ENCODE measurements at places on chromosomes 11 and 22. TPM values are rescaled to one million over a fixed set of nuclear protein-coding genes. Genes with fewer than 3 reads are reported as not detected.

DNA sequence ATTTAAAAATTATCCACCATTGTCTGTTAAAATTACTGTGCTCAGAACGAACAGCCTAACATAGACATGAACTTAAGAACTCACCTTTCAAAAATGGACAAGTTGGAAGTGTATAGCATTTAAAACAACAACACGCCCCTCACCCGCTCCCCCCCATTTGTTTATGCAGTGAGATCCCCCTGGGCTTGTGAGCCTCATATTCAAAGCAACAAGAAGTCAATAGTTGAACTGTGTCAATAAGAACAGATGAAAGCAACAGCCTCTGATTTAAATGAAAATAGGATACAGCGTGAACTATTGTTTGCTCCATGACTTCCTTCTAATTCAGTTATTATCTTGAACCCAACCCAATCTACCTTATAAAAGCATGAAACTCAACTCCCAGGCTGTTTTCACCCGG lies 314.2 kb downstream of the BLID start:
- DNase-seq: no peak
- no peak overlapping the region for H3K4me3 ChIP-seq
- H3K27me3 ChIP-seq: no peaks in the 10 kb centered on the region
- H3K36me3 ChIP-seq: no peaks in the 10 kb centered on the region
- no peaks in the 10 kb centered on the region for H3K4me1 ChIP-seq

The PATE4 gene
- not detected for total RNA-seq

The OR52I1 gene
- total RNA-seq: not detected

- DNase-seq: no peak
- H3K27me3 ChIP-seq: no peaks in the 10 kb centered on the region
- H3K4me1 ChIP-seq: no peaks in the 10 kb centered on the region
- no peak overlapping the region for H3K4me3 ChIP-seq
- H3K36me3 ChIP-seq: peaks cover 20% of the 10 kb centered on the region
Measured at GRCh38 chr22:45818424-45819085, 146.9 kb downstream of the ATXN10 start.

GRCh38 chr11:126443120-126443519 lies 87.6 kb downstream of the ST3GAL4 start:
- peaks cover 12% of the 10 kb centered on the region for H3K27me3 ChIP-seq
- no peak overlapping the region for H3K4me3 ChIP-seq
- H3K27ac ChIP-seq: no peak overlapping the region
- no peak for DNase-seq
- no peaks in the 10 kb centered on the region for H3K4me1 ChIP-seq
- no peaks in the 10 kb centered on the region for H3K36me3 ChIP-seq

- H3K27me3 ChIP-seq: peaks cover 68% of the 10 kb centered on the region
- H3K36me3 ChIP-seq: no peaks in the 10 kb centered on the region
- no peak for DNase-seq
- peaks cover 15% of the 10 kb centered on the region for H3K4me1 ChIP-seq
Measured at GRCh38 chr11:12007230-12007593, 1.2 kb downstream of the DKK3 start.

- no peak overlapping the region for H3K4me3 ChIP-seq
- no peaks in the 10 kb centered on the region for H3K4me1 ChIP-seq
- no peak for DNase-seq
- H3K27ac ChIP-seq: no peak overlapping the region
- no peaks in the 10 kb centered on the region for H3K27me3 ChIP-seq
Measured at GRCh38 chr22:41181349-41182241, 23.5 kb upstream of the L3MBTL2 start.

The KCNQ1OT1 gene
- 0.19 TPM for total RNA-seq

The GAL3ST1 gene
- total RNA-seq: not detected

- H3K4me3 ChIP-seq: no peak overlapping the region
- H3K36me3 ChIP-seq: no peaks in the 10 kb centered on the region
- no peak for DNase-seq
- peaks cover 2% of the 10 kb centered on the region for H3K4me1 ChIP-seq
- H3K27ac ChIP-seq: no peak overlapping the region
- H3K27me3 ChIP-seq: peaks cover 38% of the 10 kb centered on the region
Measured at GRCh38 chr11:123184531-123184930, 10.5 kb downstream of the CLMP start.

GRCh38 chr11:27205779-27206570 lies 157.0 kb downstream of the CCDC34 start:
- no peaks in the 10 kb centered on the region for H3K27me3 ChIP-seq
- H3K36me3 ChIP-seq: no peaks in the 10 kb centered on the region
- no peaks in the 10 kb centered on the region for H3K4me1 ChIP-seq
- no peak overlapping the region for H3K4me3 ChIP-seq
- H3K27ac ChIP-seq: no peak overlapping the region

The SLCO2B1 gene
- not detected for total RNA-seq

The COMMD9 gene
- total RNA-seq: 23.7 TPM

The IL18 gene
- total RNA-seq: not detected

The USP2 gene
- 1.4 TPM for total RNA-seq

The ADSL gene
- total RNA-seq: 146 TPM

DNA sequence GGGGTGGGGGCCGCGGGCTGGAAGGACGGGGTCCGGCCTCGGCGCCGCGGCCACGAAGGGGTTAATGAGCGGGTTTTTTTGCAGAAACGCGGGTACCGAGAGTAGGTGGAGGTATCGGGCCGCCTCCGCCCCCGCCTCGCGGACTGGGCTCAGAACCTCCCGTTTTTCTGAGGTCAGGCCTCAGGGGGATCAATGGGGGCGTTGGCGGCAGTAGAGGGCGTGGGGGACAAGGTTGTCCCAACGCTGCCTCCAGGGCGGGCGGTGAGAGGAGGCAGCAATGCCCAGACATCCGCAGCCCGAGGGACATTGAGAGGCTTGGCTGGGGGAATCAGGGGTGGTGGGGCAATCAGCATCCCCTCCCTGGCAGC lies 34.8 kb upstream of the PRODH start:
- no peak overlapping the region for H3K27ac ChIP-seq
- H3K27me3 ChIP-seq: peaks cover 8% of the 10 kb centered on the region
- H3K4me3 ChIP-seq: peak overlapping the region; percentile 26
- no peaks in the 10 kb centered on the region for H3K4me1 ChIP-seq
- no peaks in the 10 kb centered on the region for H3K36me3 ChIP-seq
- no peak for DNase-seq
